ENCODE measurements at places on chromosomes 3 and 15.

DNA sequence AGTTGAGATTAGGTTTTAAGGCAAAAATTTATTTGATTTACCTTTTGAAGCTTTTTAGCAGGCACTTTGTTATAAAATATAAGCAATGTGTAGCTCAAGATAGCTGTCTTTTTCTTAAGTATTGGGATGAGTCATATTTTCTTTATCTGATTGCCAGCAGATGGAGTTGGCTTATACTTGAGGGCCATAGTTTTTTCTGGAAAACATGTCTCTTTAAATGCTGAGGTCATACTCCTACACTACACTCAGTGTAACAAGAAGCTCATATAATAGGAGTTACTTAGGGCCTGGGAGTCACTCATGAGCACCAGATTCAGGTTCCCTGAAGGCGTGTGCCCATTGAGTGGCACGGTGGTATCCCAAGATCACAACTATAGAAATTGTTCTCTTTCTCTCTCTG lies 579.8 kb downstream of the EDEM1 start:
- DNase-seq, result no peak

DNA sequence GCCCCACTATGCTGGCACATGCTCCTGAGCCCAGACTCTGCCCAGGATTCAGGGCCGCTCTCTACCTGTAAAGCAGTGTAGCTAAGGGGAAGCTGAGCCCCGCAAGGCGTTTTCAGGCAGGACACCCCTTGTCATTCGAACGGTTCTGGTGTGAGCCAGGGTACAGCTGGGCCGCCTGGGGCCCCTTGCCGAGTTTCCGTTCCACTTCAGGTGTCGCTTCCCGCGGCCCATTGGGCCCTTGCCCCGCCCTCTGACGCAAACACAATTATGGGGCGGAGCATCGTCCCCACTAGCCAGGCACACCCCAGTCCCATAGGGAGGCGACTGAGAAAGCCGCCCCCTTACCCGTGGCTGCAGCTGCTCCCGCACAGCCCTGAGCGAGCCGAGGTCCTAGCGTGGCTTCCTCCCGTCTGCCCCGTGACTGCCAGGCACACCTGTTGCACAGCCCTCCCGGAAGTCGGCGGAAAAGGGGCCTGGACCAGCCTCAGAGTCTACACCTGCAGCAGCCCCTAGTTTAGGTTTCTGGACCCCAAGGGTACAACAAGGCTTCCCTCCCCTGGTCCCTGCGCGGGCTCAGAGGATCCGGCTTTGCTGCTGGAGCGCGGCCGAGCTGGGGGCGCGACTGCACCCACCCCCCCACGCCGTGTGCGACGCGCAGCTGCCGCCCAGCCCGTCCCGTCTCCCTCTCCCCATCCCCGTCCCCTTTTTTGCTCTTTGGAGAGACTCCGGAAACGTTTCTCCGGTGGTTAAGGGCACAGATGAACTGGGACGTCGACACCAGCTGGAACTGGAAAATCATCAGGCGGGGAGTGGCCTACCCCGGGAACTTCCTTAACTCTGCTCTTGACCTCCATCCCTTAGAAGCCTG lies at the start of gene PLSCR2:
Gene PLSCR2 (minus strand): TSS at position 412 of the 868 bp plus-strand sequence. CDS start 9,657 bp downstream, outside the sequence.
- DNase-seq, result peak; percentile 31

GRCh38 chr3:174863488-174863887 lies 4.4 kb downstream of the NAALADL2 start:
- DNase-seq, result no peak

DNA sequence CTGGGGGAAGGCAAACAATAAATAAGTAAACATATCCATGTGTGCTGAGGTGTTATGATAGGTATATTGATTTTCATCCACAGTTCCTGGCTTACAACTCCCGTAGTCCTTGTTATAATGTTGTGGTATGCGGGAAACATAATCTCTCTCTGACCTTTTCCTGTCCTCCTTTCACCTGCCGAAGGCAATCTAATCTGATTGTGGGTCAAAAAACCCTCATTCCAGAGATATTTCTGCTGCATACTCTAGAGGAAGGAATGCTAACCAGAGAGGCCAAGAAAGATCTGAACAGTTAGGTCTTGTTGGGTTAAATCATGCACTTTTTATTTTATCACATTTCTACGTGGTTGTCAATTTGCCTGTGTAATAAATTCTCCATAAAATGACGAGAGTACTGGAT lies 383.6 kb upstream of the SEMA6D start:
- DNase-seq, result no peak

DNA sequence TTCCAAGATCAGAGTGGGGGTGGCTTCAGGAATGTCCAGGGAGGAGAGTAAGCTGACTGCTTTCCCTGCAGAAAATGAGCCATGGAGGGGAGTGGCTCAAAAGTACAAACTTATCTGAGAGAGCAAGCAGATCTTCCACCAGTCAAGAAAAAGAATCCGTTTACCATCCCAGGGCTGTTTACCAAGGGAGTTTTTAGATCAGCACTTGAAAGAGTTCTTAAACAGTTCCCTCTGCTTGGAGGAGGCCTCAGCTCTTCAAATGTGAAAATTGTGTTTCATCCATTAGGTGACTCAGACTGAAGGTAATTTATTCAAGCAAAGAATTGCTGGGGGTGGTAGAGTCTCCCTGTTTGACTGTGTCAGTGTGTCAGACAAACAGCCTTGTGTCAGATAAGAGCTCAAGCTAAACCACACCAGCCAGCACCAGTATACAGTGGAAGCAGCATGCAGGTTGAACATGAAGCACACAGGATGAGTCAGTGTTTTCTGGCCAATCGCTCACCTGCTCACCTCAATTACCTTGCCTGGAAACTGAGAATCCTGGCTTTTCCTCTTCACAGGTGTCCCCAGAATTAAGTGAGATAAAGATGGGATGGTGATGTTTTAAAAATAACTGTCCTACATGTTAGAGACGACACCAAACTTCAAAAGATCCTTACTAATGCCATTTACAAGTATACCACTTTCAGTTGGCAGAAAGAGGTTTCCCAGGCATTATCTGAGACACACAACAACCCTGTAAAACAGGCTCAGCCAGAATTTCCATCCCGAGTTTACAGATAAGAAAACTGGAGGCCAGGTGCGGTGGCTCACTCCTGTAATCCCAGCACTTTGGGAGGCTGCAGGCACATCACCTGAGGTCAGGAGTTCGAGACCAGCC lies 21.7 kb downstream of the SH3BP5 start:
- DNase-seq, result peak; percentile 57

All from AG08395 (cell line).